ENCODE measurements at places on chromosomes 16 and 17.

- H3K36me3 ChIP-seq = no peaks in the 10 kb centered on the region
- DNase-seq = no peak
- no peak overlapping the region for H3K27ac ChIP-seq
- no peaks in the 10 kb centered on the region for H3K27me3 ChIP-seq
- H3K4me3 ChIP-seq = no peak overlapping the region
These were observed 179.1 kb upstream of the CHMP6 start for GRCh38 chr17:80812362-80813088.

DNA sequence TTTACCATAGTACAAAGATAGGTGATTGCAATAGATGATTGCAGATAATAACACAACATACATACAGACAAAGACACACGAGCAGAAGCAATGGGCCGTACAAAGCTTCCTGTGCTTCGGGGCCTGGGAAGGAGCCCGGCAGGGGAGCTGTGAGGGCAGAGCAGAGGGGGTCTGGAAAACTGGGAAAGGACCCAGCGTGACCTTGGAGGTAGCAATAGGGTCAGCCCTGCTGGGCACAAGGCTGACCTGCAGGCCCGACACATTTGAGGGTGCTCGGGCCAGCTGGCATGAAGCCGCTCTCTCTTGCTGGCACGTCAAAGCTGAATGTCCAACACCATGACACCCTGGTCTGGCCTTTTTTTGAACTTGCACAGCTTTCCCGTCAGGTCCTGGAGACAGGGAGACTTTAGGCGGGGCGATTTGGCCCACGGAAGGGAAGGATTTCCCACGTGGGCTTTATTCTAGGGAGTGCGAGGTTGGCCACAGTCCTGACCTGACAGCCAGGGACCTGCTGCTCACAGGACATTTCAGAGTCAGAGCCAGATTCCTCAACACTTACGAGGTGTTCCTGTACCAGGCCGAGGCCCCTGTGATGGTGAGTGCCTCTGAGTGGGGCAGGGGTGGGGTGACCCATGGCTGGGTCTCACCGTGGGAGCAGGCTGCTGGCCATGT lies 83.2 kb downstream of the NTN1 start:
- no peak overlapping the region for H3K4me3 ChIP-seq
- H3K36me3 ChIP-seq = no peaks in the 10 kb centered on the region
- no peaks in the 10 kb centered on the region for H3K4me1 ChIP-seq
- no peaks in the 10 kb centered on the region for H3K27me3 ChIP-seq

GRCh38 chr17:21245639-21246084 lies 7.5 kb downstream of the NATD1 start:
- no peak overlapping the region for H3K4me3 ChIP-seq
- H3K36me3 ChIP-seq = no peaks in the 10 kb centered on the region
- no peak overlapping the region for H3K27ac ChIP-seq
- no peaks in the 10 kb centered on the region for H3K4me1 ChIP-seq
- H3K27me3 ChIP-seq = no peaks in the 10 kb centered on the region

DNA sequence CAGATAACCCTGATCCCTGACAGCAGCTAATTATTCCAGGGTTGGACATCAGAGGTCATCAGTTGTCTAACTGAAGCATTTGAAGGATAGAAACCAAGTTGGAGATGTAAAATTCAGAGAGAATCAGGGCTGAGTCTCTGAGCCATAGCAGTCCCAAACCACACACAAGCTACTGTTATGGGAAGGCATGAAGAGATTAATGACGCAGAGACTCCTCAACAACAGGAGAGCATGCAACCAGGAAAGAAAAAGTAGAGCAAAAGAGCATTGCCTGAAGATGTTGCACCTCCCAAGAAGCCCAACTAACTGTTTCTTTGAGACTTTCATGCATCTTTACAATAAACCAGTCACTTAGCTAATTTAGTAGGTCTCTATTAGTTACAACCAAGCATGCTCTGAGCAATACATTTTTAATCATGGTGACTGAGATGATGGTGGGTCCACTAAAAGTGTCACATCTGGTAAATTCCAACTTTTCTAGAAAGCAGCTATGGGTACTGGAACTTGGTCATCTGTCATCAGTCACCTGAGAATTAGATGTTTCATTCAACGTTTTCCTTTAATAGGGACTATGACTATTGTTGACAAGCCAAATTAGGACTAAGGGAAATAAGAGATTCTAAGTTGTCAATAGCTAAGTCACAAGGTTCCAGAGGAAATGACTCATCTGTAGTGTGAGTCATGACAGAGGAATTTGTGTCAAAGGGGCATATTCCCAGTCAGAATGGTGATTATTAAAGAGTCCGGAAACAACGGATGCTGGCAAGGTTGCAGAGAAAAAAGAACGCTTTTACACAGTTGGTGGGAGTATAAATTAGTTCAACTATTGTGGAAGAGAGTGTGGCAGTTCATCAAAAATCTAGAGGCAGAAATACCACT lies 239.8 kb downstream of the CHD9NB start:
- H3K27ac ChIP-seq = no peak overlapping the region
- no peaks in the 10 kb centered on the region for H3K36me3 ChIP-seq
- H3K4me1 ChIP-seq = no peaks in the 10 kb centered on the region
- DNase-seq = peak; percentile 10

GRCh38 chr16:63005356-63005755 lies 969.1 kb upstream of the CDH8 start:
- no peak overlapping the region for H3K27ac ChIP-seq
- no peak for DNase-seq
- no peaks in the 10 kb centered on the region for H3K4me1 ChIP-seq
- no peaks in the 10 kb centered on the region for H3K36me3 ChIP-seq
- H3K4me3 ChIP-seq = no peak overlapping the region
- H3K27me3 ChIP-seq = no peaks in the 10 kb centered on the region

- DNase-seq = no peak
- no peaks in the 10 kb centered on the region for H3K27me3 ChIP-seq
- no peak overlapping the region for H3K4me3 ChIP-seq
- H3K27ac ChIP-seq = no peak overlapping the region
- no peaks in the 10 kb centered on the region for H3K4me1 ChIP-seq
- H3K36me3 ChIP-seq = no peaks in the 10 kb centered on the region
These were observed 226.3 kb downstream of the CBLN1 start for GRCh38 chr16:49055291-49055690.

- no peaks in the 10 kb centered on the region for H3K4me1 ChIP-seq
- no peak for DNase-seq
These were observed 77.2 kb downstream of the TOX3 start for GRCh38 chr16:52469775-52470174.

DNA sequence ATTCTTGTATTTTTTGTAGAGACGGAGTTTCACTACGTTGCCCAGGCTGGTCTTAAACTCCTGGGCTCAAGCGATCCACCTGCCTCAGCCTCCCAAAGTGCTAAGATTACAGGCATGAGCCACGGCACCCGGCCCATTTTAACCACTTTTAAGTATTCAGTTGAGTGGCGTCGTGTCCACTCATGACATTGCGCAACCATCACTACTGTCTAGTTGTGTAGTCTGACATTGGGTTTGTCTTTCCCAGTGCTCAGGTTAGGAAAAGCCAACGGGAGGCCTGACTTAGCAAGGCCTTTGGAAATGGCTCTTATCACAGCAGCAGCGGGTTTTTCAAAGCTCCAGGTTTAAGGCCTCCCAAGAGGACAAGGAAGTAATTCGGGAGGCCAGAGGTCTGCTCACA lies 58.7 kb downstream of the LITAF start:
- no peaks in the 10 kb centered on the region for H3K36me3 ChIP-seq
- no peaks in the 10 kb centered on the region for H3K27me3 ChIP-seq
- H3K4me3 ChIP-seq = no peak overlapping the region
- no peak for DNase-seq
- 0 out of 2 replicates have a peak, but pooled peaks cover 2% of the 10 kb centered on the region for H3K4me1 ChIP-seq

DNA sequence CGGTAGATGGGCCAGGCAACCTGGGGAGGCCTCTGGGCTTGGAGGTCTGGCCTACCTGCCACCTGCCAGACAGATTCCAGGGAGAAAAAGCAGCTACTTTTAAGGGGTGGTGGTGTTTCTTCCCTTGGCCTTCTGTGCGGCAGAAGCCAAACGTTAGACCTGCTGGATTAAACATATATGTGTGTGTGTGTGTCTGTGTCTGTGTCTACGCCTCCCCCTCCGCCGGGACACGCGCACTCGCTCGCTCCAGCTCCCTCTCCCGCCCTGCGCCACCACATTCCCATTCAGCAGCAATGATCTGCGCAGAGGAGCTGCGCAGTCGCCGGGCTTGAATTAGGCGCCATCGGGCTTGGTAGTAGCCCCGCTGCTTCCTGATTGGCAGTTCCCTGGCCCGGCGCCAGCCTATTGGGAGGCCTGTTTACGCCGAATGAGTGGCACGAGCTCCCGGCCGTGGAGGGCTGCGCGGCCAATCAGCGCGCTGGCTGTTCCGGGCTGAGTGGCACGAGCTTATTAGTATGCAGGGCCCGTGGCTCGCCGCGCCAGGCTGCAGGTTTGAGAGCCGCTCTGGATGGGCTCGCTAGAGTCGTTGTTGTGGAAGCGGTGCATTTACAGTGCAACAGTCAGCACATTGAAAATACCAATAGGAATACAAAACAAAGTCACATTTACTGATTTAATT lies at the start of gene BAHCC1:
TSS of gene BAHCC1 (plus strand) at position 537 of the 679 bp plus-strand sequence. CDS start 4,283 bp downstream, outside the sequence.
- H3K36me3 ChIP-seq = no peaks in the 10 kb centered on the region
- peak; percentile 92 for DNase-seq
- peaks cover 36% of the 10 kb centered on the region for H3K4me1 ChIP-seq
- H3K4me3 ChIP-seq = peak within 1 kb of the TSS; percentile 78
- H3K27me3 ChIP-seq = no peaks in the 10 kb centered on the region
- H3K27ac ChIP-seq = peak within 1 kb of the TSS; percentile 96

DNA sequence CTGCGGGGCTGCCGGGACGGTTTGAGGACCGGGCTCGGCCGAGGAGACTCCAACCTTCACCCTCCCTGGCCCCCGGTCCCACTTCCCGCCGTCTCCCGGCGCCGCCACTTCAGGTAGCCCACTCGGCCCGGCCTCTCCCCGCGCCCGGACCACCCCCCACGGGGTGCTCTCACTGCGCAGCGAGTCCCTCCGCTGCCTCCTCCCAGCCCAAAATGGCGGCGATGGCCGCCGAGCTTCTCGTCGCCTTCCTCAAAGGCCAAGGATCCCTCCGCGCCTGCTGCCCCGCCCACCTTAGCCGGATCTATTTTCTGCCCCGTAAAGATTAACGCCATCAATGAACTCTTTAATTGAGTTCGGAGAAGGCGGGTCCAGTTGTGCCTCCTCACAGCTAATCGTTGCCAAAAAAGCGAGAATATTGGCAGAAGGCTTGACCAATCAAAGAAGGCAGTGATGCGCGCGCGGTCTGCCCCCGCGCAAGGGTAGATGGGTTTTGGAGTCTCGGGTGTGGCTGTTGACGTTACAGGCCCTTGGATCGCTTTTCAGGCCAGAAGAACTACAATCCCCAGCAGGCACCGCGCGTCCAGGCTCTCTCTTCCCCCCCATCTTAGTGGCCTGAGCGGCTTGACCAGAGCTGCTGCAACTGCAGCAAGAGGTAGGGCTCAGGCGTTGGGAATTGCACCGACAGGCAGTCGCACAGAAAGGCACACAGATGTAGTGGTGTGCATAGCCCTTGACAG lies at the start of gene HEXIM2:
TSS of gene HEXIM2 (plus strand) at position 588 of the 737 bp plus-strand sequence. CDS start 919 bp downstream, outside the sequence.
- H3K4me1 ChIP-seq = peaks cover 24% of the 10 kb centered on the region
- H3K36me3 ChIP-seq = peaks cover 8% of the 10 kb centered on the region
- H3K27me3 ChIP-seq = no peaks in the 10 kb centered on the region
- DNase-seq = peak; percentile 95
- H3K27ac ChIP-seq = peak within 1 kb of the TSS; percentile 97

GRCh38 chr16:50489182-50489581 lies 59.0 kb upstream of the NKD1 start:
- DNase-seq = no peak
- no peak overlapping the region for H3K4me3 ChIP-seq
- no peaks in the 10 kb centered on the region for H3K27me3 ChIP-seq
- no peaks in the 10 kb centered on the region for H3K4me1 ChIP-seq
- H3K27ac ChIP-seq = no peak overlapping the region

DNA sequence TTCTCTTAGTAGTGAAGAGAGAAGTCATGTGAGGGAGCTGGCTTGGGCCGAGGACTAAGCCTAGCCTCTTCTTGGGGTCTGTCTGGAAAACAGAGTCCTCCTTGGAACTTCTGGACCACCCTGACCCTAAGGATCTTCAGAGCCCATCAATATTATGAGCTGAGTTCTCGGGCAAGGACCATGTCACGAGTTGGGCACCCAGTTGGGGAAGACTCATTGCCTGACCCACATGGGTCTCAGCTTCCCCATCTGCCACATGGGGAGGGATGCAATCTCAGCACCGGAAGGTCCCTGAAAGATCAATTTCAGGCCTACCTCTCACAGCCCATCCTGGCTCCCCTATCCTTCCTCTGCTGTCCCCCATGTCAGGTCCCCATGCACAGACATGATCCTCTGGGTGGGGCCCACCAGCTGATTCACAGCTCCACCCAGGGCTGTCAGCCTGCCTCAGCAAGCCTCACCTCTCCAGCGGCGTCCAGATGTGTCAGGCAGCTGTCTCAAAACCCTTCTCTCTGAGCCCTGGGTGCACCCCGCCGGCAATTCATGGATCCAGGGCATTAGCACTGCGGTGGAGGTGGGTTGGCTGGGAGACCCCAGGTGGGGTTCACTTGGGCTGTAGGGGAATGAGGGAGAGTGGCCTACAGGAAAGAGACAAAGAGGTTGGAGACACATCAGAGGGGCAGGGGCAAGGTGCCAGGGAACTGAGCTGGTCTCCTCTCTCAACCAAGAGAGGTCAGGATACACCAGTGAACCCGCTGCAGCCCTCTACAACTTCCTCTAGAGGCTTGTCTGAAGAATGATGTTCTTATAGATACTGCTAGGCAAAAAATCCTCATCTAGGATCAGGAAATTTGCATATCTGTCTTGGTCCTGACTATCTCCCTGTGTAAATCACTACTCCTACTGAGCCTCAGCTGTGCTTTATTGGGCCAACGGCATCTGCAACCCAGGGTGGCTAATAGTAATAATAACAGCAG lies 1.8 kb downstream of the NLRP1 start:
- DNase-seq = no peak
- H3K27me3 ChIP-seq = no peaks in the 10 kb centered on the region
- no peaks in the 10 kb centered on the region for H3K4me1 ChIP-seq
- H3K27ac ChIP-seq = no peak overlapping the region

DNA sequence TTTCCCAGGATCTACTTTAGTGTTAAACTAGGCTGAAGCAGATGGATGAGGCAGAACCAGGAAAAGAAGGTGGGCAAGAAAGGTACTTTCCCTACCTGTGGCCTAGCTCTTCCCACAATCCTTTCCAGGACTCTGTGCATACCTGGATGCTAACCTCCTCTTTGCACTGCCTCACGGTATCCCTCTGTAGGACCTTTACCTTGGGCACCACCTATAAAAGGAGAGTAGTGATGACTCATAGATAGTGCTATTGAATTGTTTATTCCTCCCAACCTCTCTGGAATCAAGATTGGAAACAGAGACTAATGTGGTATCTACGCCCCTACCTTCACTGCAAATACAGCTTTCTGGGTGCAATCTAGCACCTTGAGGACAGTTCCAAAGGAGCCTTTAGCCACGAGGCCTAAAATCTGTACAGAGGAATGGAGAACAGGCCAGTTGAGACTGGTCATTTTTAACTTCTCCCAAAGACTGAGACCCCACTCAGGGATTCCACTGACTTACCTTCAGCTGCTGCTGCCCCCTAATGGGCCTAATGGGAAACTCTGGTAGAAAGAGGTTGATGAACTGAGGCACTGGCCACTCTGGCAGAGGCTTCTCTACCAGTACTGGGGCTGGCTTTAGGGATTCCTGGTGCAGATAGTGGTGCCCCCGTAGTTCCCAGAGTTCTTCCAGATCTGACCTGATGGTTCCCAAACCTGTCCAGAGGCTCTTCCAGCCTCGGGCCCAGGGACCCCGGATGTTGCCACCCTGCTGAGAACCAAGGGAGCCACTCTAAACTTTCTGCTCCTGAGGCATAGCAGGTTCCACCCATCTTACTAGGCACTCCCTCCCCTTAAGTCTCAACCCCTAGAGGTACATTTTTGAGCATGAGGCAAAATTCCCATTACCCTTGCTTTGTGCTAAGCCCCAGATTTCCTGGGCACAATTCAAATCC lies 781 bp downstream of the RSKR start:
- no peak overlapping the region for H3K4me3 ChIP-seq
- peaks cover 25% of the 10 kb centered on the region for H3K36me3 ChIP-seq
- peak; percentile 24 for DNase-seq
